CD4-positive, alpha-beta T cell (primary cell): ENCODE measurements at places on chromosomes 11 and 22.

GRCh38 chr11:73529204-73529530, 68.7 kb downstream of the FAM168A start:
- DNase-seq, result no peak
- H3K27me3 ChIP-seq, result no peaks in the 10 kb centered on the region
- H3K27ac ChIP-seq, result no peak overlapping the region
- H3K4me1 ChIP-seq, result no peaks in the 10 kb centered on the region
- no peak overlapping the region for H3K4me3 ChIP-seq

GRCh38 chr11:108803776-108804175, 138.9 kb downstream of the DDX10 start:
- H3K4me3 ChIP-seq, result no peak overlapping the region
- no peaks in the 10 kb centered on the region for H3K36me3 ChIP-seq
- no peak for DNase-seq
- H3K4me1 ChIP-seq, result no peaks in the 10 kb centered on the region
- no peaks in the 10 kb centered on the region for H3K27me3 ChIP-seq

- no peak overlapping the region for H3K27ac ChIP-seq
- H3K27me3 ChIP-seq, result no peaks in the 10 kb centered on the region
- H3K4me1 ChIP-seq, result no peaks in the 10 kb centered on the region
These were observed 60.2 kb downstream of the USP47 start for GRCh38 chr11:11901929-11902328.

- no peak overlapping the region for H3K4me3 ChIP-seq
- H3K4me1 ChIP-seq, result no peaks in the 10 kb centered on the region
- H3K27ac ChIP-seq, result no peak overlapping the region
- no peaks in the 10 kb centered on the region for H3K36me3 ChIP-seq
These were observed 108.0 kb upstream of the ALX4 start for GRCh38 chr11:44417731-44418455.

GRCh38 chr11:105071089-105071732, 26.1 kb upstream of the CARD16 start:
- H3K4me1 ChIP-seq, result no peaks in the 10 kb centered on the region
- H3K27ac ChIP-seq, result peak overlapping the region; percentile 31
- H3K36me3 ChIP-seq, result no peaks in the 10 kb centered on the region
- no peak for DNase-seq
- H3K4me3 ChIP-seq, result peak overlapping the region; percentile 43
- no peaks in the 10 kb centered on the region for H3K27me3 ChIP-seq

DNA sequence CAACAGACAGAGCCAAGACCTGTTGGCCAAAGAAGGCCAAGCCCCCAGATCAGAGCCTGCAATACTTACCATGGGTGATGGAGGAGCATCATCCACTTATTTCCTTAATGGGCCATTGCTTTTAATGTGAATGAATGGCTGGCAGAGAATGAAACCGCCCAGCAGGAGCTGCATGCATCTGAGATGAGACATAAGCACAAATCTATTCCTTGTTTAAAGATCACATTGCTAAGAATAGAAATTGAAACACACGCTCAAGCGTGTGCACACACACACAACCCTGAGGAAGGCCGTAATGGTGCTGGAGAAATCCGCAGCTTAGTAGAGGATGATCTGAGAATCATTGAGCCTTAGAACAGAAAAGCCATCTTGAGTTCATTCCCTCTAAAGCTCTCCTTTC, 5.3 kb upstream of the RRAS2 start:
- no peak for DNase-seq
- peaks cover 1% of the 10 kb centered on the region for H3K4me1 ChIP-seq
- no peak overlapping the region for H3K4me3 ChIP-seq
- no peak overlapping the region for H3K27ac ChIP-seq

GRCh38 chr11:67174311-67174710, 55.2 kb downstream of the KDM2A start:
- no peak overlapping the region for H3K4me3 ChIP-seq
- DNase-seq, result no peak
- no peak overlapping the region for H3K27ac ChIP-seq

DNA sequence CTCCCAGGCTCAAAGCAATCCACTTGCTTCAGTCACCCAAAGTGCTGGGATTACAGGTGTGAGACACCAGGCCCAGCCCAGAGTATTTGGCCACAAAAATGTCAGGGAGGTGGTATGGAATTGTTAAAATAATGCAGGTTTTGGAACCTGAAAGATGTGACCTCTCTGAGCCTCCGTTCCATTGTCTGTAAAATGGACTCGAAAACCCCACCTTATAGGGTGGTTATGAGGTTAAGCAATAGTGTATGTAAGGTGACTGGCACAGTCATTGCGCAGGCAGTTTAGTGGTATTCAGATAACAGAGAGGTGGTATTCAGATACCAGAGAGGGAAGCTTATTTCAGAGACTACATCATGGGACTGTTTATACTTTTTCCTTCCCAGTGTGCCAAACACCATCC, 52.5 kb upstream of the PRSS23 start:
- no peaks in the 10 kb centered on the region for H3K36me3 ChIP-seq
- no peak overlapping the region for H3K4me3 ChIP-seq
- H3K27ac ChIP-seq, result no peak overlapping the region
- H3K27me3 ChIP-seq, result no peaks in the 10 kb centered on the region
- H3K4me1 ChIP-seq, result no peaks in the 10 kb centered on the region
- no peak for DNase-seq

GRCh38 chr11:126154691-126155090, 56.8 kb downstream of the RPUSD4 start:
- no peaks in the 10 kb centered on the region for H3K36me3 ChIP-seq
- H3K4me1 ChIP-seq, result no peaks in the 10 kb centered on the region
- no peak overlapping the region for H3K4me3 ChIP-seq
- H3K27ac ChIP-seq, result no peak overlapping the region

GRCh38 chr11:126284829-126285228, 1.9 kb downstream of the TIRAP start:
- H3K4me1 ChIP-seq, result peaks cover 55% of the 10 kb centered on the region
- peaks cover 12% of the 10 kb centered on the region for H3K36me3 ChIP-seq
- peak; percentile 79 for DNase-seq
- H3K27ac ChIP-seq, result no peak overlapping the region
- H3K27me3 ChIP-seq, result no peaks in the 10 kb centered on the region

DNA sequence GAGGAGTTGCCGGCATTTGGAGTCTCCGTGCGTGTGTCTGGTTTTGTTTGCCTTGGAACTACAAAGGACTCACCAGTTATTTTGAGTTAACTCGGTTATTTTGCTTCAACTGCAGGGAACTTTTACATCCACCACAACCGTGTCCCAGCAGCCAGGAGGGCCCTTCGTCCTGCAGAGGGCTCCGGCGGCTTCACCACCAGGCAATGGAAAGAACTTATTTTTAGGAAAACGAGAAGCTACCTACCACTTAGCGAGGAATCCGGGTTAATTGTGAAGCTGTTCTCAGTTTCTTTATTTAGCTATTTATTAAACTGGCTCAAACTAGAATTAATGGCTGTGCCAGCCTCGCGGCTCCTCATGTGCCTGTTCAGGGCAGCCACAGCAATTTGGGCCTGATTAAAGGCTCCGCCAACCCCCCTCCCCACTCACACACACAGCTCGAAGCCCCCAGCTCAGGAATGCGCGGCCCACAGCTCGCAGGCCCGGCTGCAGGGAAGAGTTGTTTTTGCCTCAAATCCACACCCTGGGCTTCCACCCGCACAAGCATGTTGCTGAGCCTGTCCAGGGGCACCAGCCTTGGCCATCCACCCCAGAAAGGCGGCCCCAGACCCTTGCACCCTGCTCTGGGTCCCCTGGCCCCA, 55.9 kb upstream of the FGF3 start:
- H3K4me3 ChIP-seq, result no peak overlapping the region
- H3K4me1 ChIP-seq, result no peaks in the 10 kb centered on the region
- H3K27me3 ChIP-seq, result no peaks in the 10 kb centered on the region
- H3K27ac ChIP-seq, result no peak overlapping the region
- DNase-seq, result no peak

GRCh38 chr11:77124041-77124440, 4.0 kb upstream of the MYO7A start:
- DNase-seq, result no peak
- H3K27ac ChIP-seq, result no peak overlapping the region
- peaks cover 14% of the 10 kb centered on the region for H3K4me1 ChIP-seq
- H3K36me3 ChIP-seq, result no peaks in the 10 kb centered on the region
- H3K4me3 ChIP-seq, result no peak overlapping the region
- H3K27me3 ChIP-seq, result peaks cover 3% of the 10 kb centered on the region

DNA sequence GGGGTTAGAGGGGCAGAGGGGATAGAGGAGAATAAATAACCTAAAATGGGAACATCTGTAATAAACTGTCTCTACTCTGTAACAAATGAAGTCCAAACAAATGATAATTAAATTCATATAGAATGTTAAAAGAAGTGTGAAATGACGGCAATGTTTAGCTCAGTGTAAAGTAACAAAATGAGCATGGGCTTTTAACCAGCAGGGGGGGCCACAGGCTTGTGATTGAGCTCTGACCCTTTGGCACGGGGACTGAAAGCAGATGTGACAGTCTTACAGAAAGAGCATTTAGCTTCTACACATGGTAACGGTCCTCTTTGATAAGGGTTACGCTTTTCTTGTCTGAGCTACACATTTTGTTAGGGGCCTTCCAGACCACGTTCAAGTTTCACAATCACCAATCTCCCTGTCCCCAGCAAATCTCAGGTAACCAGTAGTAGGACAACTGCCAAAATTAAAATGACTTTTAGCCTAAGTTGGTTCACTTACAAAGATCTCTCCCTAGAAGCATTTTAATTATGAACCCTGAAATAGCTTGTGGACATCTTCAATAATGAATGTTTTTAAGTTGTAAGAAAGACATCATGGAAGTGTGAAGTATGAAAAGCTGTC, 262.5 kb downstream of the DCDC1 start:
- no peak overlapping the region for H3K27ac ChIP-seq
- no peaks in the 10 kb centered on the region for H3K36me3 ChIP-seq
- H3K4me3 ChIP-seq, result no peak overlapping the region
- DNase-seq, result peak; percentile 1

DNA sequence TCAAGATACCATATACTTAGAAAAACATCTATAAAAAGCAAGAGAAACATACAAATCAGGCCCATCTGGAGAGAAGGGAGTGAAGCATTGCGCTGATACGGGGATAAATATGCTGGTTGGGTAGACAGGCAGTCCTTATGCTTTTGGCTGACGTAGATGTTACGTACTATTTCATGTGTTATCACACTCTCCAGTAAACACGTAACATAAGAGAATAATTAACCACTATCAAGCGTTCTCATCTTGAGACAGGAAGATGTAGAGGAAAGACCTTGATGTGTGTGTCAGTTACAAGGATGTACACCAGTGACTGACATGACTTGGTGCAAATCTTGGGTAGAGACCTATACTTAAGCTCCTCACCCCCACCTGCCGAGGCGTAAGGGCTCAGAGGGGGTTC, 86.7 kb upstream of the PRODH start:
- no peak overlapping the region for H3K4me3 ChIP-seq
- no peaks in the 10 kb centered on the region for H3K4me1 ChIP-seq
- H3K27ac ChIP-seq, result no peak overlapping the region
- H3K27me3 ChIP-seq, result peaks cover 23% of the 10 kb centered on the region
- DNase-seq, result no peak

DNA sequence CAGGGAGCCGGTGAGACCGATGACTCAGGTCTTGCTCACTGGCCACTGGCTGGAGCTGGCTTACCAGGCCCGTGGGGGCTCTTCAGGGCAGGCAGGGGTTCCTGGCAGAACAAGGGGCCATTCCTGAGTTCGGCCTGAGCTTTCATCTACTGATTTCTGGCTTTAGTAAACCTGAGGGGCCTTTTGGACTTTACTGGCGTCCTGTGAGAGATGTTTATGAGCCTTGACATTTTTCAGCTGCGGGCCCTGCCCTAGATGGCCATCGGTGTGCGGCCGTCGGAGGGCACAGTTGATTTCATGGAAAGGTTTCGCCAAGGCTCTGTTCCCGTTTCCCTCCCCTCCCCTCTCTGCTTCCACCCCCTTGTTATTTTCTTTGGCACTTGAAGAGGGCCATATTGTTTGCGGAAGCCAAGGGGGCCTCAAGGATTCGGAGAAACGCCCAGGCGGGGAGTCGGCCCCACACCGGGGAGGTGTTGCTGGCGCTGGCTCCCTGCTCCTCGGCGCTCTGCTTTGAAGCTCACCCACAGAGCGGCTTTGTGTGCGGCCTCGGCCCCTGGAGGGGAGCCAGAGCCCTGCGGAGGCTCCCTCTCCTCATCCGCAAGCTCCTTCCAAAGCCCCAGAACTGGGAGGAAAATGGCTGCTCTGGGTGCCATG, 17.7 kb downstream of the ELF5 start:
- no peak overlapping the region for H3K4me3 ChIP-seq
- H3K27me3 ChIP-seq, result peaks cover 2% of the 10 kb centered on the region
- no peaks in the 10 kb centered on the region for H3K36me3 ChIP-seq
- no peak for DNase-seq
- H3K4me1 ChIP-seq, result no peaks in the 10 kb centered on the region

- no peak overlapping the region for H3K4me3 ChIP-seq
- H3K27ac ChIP-seq, result no peak overlapping the region
- H3K36me3 ChIP-seq, result no peaks in the 10 kb centered on the region
- no peak for DNase-seq
These were observed 166.8 kb downstream of the MYO18B start for GRCh38 chr22:25908755-25909154.

DNA sequence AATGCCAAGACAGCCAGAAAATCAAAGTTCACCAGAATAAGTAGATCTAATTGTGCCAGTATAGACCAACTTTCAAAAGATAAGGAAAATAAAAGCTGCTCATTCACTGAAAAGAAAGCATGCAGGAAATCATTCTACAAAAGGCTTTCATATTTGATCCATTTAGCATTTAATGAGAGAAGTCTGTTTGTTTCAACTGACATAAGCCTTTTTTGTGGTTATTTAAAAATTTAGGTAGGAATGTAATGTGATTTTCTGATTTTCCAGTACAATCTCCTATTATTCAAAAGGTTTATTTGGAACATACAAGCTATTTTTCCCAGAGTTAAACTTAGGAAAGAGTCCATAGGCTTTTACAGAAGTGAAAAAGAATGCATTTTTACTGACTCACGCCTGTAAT, 92.7 kb downstream of the SBF2 start:
- no peaks in the 10 kb centered on the region for H3K36me3 ChIP-seq
- H3K27ac ChIP-seq, result no peak overlapping the region
- no peak for DNase-seq
- H3K4me1 ChIP-seq, result no peaks in the 10 kb centered on the region
- H3K27me3 ChIP-seq, result no peaks in the 10 kb centered on the region

GRCh38 chr11:76856106-76856505, 4.6 kb upstream of the ACER3 start:
- H3K4me3 ChIP-seq, result no peak overlapping the region
- DNase-seq, result no peak
- H3K27ac ChIP-seq, result no peak overlapping the region
- no peaks in the 10 kb centered on the region for H3K27me3 ChIP-seq

GRCh38 chr11:112541140-112542046, 280.7 kb upstream of the PLET1 start:
- no peak overlapping the region for H3K4me3 ChIP-seq
- no peaks in the 10 kb centered on the region for H3K36me3 ChIP-seq
- peaks cover 4% of the 10 kb centered on the region for H3K27me3 ChIP-seq
- no peak overlapping the region for H3K27ac ChIP-seq
- H3K4me1 ChIP-seq, result peaks cover 13% of the 10 kb centered on the region
- DNase-seq, result no peak
